ENCODE measurements at places on chromosomes 5 and 9.

- no peak for DNase-seq
Measured at GRCh38 chr5:3736926-3737325, 141.3 kb downstream of the IRX1 start.

GRCh38 chr5:134267366-134268018 lies 41.6 kb upstream of the PPP2CA start:
- DNase-seq: no peak

DNA sequence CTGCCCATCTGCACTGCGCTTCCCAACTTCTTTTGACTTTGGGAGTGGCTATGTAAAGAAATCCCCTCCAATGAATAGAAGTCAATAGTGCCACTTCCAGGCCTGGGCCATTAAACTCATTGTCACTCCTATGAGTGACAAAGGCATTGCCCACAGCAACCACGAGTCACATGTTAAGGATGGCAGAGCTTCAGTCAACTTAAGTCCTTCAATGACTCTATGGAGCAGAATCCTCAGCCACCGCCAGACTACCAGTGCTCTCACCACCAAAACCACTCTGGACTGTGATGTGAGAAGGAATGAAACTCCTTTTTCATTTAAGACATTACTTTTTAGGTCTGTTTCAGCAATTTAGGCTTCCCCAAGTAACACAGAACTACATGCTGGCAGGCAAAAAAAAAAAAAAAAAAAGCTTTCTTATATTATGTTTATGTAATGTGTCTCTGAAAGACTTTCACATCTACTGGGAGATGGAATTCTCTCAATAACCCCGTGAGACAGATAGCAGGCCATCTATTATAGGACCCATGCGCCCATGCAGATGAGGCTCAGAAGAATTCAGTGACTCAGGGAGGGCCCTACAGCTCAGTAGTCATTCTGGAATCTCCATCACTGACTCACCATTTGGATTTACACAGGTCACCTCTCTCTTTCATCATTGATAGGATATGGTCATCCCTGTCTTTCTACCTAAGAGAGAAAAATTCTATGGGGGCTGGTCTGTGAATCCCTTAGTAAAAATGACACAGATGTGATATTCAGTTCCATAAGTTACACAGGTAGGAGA lies 180.5 kb downstream of the CEMIP2 start:
- DNase-seq: no peak

DNA sequence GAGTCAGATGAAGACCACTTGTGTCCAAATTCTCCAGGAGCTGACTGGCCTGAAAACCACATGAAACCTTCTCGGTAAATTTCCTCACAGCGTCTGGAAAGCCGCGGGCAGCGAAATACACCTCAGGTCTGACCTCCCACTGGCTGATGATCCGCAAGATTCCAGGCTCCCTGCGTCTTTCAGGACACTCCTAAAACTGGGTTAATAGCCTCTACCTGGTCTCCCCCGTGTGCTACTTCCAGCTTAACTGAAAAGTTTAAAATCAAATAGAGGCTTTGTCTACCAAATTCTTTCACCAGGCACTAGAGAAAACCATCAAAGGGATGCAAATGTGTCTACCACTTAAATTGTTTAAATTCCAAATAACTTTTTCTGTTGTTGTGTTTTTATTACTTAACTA lies 312.6 kb downstream of the DRD1 start:
- no peak for DNase-seq

GRCh38 chr5:102823441-102823874 lies 68.4 kb downstream of the PAM start:
- DNase-seq: no peak

DNA sequence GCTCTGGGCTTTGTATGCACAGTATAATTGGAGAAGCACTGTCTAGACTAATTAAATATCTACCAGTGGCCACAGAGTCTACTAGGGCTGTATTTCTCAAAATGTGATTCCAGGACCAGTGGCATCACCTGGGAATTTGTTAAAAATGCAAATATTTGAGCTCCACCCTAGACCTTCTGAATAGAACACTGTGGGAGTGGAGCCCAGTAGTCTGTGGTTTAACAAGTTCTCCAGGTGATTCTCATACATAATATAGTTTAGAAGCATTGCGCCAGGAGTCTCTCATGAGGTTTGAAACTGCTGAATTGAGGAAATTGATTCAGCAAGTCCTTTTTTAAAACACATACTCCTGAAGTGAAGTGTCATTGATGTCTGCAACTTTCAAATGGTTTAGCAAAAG lies 74.7 kb downstream of the FCHO2 start:
- no peak for DNase-seq

DNA sequence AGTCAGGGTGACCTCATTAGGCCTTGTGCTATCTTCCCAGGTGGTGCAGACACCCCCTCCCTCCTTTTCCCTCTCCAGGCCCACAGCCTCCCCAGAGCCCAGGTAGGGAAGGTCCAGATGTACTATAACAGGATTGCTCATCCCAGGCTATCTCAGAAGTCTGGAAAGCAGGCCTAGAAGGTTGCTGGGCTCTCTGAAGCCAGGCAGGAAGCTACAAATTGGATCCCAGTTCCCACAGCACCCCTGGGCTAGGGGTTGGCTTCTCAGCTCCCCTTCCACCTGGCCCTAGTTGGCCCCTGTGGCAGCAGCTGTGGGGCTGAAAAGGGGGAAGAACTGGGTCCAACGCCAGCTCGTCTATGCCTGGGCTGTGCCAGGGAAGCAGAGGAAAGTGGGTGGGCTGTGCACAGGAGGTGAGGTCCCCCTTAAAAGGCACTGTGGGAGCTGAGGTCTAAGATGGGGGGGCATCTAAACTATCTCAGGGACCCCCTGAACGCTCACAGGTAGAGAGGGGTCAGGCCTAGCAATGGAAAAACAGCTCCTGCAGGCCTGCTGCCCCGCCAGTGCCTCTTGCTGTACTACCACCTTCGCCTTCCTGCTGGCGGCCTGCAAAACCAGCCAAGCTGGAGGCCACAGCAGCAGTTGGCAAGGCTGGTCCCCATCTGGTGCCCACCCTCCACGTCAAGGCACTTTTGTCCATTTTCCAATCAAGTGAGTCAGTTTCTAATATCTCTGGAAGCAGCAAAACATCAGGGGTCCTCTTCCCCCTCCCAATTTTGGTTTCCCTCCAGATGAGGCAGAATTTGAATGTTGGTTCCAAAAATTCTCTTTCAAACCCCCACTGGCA lies 13.3 kb upstream of the PSMD5 start:
- DNase-seq: no peak

DNA sequence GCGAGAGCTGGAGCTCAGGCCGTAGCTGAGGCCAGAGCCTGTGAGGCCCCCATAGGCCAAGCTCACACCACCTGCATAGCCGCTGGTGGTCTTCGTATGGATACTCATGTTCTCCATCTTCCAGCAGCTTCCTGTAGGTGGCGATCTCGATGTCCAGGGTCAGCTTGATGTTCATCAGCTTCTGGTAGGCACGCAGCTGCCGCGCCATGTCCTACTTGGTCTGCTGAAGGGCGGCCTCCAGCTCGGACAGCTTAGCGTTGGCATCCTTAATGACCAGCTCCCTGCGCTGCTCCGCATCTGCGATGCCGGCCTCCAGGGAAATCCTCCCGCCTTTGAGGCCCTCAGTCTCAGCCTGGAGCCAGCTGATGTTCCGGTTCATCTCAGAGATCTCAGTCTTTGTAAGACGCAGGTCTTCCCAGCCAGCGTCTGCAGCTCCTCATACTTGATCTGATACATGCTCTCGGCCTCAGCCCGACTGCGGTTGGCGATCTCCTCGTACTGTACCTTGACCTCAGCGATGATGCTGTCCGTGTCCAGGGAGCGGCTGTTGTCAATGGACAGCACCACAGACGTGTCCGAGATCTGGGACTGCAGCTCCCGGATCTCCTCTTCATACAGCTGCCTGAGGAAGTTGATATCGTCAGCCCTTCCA lies 172.1 kb downstream of the PPP2R2B start:
- DNase-seq: no peak

- no peak for DNase-seq
Measured at GRCh38 chr5:131481569-131481968, 153.5 kb downstream of the RAPGEF6 start.

DNA sequence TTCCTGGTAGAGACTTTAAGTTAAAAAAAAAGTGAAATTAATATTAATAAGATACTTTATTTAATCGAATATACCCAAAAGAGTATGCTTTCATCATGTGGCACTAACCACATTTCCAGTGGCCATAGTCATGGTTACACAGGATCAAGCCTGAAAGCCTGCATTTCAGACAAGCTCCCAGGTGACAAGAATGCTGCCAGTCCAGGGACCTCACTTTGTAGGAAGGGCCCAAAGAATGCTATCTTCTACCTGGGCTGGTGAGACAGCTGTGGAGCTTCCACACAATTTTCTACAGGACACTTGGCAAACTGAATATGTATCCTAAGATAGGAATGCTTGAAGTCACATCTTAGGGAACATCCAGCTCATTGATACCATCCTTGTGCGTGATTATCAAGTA lies 203.8 kb downstream of the AUH start:
- DNase-seq: no peak

- no peak for DNase-seq
Measured at GRCh38 chr9:27404661-27405060, 107.7 kb upstream of the EQTN start.

GRCh38 chr5:2014058-2014610 lies 131.4 kb upstream of the IRX4 start:
- DNase-seq: no peak

DNA sequence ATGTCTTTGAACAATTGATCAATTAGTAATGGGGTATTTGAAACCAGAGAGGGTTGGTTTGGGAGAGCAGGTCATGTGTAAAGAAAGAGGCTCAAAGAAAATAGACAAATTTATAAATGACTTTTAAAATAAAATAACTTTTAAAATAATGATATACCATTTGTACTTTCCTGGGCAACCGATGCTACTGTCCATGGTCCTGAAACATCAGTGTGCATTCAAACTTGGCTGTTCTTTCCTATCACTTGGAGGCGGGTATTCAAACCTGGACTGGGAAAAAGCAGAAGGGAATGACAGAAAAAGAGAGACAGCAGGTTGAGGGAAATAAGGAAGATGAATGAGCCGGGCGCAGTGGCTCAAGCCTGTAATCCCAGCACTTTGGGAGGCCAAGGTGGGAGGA lies 1446.4 kb upstream of the WWC1 start:
- no peak for DNase-seq

GRCh38 chr5:71743155-71743554 lies 24.1 kb downstream of the CARTPT start:
- DNase-seq: no peak

DNA sequence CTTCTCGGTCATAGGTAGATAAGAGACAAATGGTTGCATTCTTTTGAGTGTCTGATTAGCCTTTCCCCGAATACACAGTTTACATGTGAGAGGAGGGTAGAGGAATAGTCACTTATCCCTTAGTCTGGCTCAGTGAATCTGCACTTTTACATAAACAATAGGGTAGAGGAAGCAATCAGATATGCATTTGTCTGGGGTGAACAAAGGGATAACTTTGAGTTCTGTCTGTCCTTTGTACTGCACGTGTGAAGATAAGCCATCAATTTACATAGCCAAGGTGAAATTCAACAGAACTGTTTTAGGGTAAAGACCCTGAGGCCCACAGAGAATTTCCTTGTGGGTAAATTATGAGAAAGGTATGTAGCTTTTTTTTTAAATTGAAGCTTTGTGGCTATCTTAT lies 10.1 kb upstream of the IGFBPL1 start:
- DNase-seq: no peak

DNA sequence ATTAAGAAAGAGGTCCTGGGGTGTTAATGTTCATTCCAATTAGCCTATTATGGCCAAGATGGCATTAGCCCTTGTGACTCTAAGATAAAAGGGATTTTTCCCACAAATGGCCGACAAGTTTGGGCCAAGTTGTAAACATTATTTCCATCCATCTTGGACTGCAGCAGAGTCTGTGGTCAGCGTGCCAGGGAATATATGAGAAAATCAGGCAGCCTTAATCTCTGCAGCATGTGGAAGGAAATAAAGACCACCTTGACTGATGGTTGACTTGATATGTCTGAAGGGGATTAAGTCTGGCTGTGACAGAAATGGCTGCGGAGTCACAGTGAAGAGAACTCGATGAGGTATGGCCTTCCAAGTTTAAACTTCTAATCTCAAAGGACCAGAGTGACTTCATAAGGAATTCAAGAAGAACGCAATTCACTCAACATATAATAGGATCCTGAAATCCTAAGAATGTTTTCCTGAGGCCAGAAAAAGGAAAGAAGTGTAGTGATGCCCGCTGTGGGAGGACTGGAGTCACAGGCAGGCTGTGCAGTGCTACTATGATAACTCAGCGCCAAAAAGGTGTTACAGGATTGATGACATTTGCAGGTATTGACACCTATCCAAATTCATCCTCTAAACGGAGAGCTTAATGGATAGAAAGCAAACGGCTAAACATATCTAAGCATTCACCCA lies 287.1 kb downstream of the SEC61B start:
- DNase-seq: no peak

DNA sequence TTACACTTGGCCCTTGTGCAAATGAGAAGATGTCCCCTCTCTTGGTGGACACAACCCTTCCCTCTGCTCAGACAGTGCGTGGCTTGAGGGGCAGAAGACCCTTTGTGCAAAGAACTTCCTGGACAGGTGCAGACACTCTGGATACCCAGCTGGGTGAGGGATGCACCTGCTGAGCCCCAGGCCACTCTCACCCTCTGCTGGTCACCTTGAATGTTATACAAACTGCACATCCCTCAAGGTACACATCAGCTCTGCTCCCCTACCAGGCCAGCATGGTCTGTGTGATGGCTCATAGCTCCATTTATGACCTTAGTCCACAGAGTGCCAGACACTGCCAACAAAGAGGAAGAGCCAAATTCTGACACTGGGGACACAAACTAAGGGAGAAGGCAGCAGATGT lies 3.1 kb upstream of the DIRAS2 start:
- no peak for DNase-seq

- DNase-seq: no peak
Measured at GRCh38 chr5:138824924-138825863, 49.9 kb downstream of the LRRTM2 start.

DNA sequence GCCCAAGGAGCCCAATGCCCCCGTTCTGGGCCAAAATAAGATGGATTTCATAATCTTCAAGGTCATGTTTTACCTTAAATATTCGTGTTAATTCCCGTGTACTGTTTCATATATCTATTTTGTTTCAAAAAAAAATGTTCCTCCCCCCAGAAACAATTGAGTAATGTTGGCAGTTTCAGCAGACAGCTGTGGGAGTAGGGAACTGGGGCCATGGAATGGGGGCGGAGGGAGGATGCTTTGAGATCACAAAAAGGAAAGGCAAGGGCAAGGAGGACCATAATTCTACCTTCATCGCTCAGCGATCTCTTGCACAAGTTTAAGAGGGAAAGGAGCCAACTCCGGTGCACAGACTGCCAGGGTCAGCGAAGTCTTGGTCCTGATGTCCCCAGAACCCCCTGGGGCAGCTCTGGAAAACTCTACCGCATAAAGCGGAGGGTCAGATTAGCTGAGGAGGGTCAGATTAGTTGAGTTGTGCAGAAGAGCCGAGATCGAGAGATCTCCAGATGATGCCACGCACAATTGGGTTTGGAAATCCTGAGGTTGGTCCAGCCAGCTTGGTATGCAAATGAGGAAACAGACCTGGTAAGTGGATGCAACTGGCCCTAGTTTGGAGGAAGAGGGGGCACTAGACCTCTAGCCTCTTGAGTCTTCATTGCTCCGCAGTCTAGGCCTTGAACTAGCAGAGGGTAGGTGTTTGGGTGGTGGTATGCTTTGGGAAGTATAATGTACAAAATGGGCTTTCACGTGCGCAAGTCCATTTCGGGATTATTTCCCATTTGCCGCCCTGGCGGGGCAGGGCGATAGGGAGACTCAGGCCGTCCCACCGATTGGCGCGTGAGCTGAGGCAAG lies 24.0 kb downstream of the CDKN2A start:
- DNase-seq: no peak

- DNase-seq: no peak
Measured at GRCh38 chr5:154475591-154476353, 2.3 kb downstream of the HAND1 start.
